Muscle of leg (tissue), 16 donors: ENCODE measurements at places on chromosomes 1 and 21. TPM values are rescaled to one million over a fixed set of nuclear protein-coding genes. Genes with fewer than 3 reads are reported as not detected.
A peak's percentile ranks its signal among the peaks of the same experiment; 100 is the strongest.

GRCh38 chr1:173903827-173904531 is 13.1 kb downstream of the SERPINC1 start:
- no peak overlapping the region for H3K27ac ChIP-seq
- no peaks in the 10 kb centered on the region for H3K27me3 ChIP-seq
- H3K36me3 ChIP-seq = no peaks in the 10 kb centered on the region
- no peak overlapping the region for H3K4me3 ChIP-seq

DNA sequence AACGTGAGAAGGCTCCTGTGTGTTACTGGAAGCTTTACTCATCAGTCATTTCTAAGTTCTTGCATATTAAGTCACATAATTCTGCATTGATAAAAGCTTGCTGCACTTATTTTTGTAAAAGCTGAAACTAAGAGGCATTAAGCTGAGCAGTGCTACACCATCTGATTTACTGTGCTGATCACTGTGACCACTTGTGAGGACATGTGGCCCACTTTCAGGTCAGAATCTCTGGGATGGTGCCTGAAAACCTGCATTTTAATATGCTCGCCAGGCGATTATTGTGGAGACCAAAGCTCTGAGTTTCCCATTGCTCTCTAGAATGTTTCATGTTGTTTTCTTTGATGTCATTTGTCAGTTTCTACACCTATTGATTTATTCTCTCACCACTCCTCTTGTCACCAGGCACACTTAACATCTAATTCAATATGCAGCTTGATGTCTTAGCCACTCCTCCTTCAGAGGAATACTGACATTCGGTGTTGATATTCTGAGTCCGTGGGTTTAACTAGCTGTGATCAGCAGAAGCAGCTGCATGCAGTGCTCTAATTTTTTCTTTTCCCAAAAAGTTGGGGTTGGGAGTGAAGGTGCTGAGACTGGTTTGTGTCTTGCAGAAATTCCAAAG is 85.3 kb downstream of the RAVER2 start:
- H3K4me3 ChIP-seq = no peak overlapping the region
- peaks cover 20% of the 10 kb centered on the region for H3K36me3 ChIP-seq
- no peak overlapping the region for H3K27ac ChIP-seq
- H3K27me3 ChIP-seq = no peaks in the 10 kb centered on the region

GRCh38 chr1:9413071-9413876 is 120.6 kb downstream of the SPSB1 start:
- H3K27ac ChIP-seq = peak overlapping the region; percentile 89
- peak; percentile 86 for DNase-seq
- H3K4me3 ChIP-seq = no peak overlapping the region
- peaks cover 22% of the 10 kb centered on the region for H3K4me1 ChIP-seq
- H3K36me3 ChIP-seq = no peaks in the 10 kb centered on the region

DNA sequence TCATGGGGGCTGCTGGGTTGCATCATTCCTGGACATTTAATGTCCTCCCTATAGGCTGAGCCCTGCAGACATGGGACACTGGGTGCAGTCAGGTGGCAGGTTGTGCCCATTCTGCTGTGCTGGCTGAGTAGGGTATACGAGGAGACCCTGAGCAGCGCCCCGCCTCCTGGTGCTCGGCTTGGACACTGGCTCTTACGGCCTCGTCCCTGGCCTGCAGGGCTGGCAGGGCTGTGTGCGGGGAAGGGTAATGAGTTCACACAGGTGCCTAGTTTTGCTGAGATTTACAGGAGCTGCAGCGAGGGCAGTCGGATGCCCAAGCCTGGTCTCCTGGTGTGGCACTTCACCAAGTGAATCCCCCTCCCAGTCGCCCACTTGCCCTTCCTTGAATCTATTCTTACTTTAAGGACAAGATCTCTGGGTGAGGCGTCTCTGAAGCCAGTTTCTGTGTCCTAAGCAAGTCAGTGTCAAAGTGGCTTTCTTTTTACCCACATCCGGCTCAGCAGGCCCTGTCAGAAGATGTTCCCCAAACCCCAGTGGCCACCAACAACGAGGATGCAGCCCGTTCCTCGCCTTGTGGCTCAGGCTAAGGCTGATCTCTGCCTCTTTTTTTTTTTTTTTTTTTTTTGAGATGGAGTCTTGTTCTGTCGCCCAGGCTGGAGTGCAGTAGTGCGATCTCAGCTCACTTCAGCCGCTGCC is 73.2 kb downstream of the MAN1C1 start:
- no peaks in the 10 kb centered on the region for H3K36me3 ChIP-seq
- H3K4me3 ChIP-seq = no peak overlapping the region
- no peaks in the 10 kb centered on the region for H3K27me3 ChIP-seq

HEYL gene
- 19.5 TPM for total RNA-seq
